Effector memory CD4-positive, alpha-beta T cell (primary cell): ENCODE measurements at places on chromosomes 3 and 15.

DNA sequence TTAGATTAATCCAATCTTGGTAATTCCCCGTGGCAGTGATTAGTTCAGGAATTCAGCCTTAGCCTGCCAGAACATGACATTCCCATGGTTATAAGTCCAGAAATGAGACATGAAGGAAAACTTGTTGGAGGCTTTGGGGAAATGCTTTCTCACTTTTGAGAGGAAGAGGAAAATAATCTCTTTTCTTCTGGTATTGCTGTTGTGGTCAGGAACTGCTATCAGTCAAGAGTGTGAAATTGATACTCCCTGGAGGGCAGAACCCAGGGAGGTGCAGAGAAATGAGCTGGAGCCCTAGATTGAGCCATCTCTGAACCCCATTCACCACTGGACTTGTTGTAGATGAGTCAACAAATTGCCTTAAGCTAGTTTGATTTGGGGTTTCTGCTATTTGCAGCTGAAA, 38.6 kb upstream of the APH1B start:
- DNase-seq = no peak

- no peak for DNase-seq
Observed at GRCh38 chr15:91243826-91244225, 143.8 kb downstream of the SV2B start.

DNA sequence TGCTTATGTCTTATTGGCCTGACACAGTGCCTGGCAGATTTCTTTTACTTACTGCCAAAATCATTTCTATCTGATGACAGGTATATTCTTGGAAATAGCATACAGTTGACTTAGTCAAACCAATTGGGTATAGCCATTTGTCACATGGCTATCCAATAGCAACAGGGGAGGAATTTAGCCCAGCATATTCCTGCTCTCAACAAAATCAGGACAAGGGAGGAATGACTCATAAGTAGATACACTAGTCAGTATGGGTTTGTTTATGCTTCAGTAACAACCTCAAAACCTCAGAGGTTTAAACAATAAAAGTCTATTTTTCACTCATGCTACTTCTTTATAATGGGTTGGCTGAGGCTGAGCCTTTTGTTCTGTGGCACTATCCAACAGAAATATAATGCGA, 38.0 kb upstream of the VILL start:
- DNase-seq = no peak

- DNase-seq = no peak
Observed at GRCh38 chr15:62326460-62327011, 161.5 kb upstream of the C2CD4B start.

DNA sequence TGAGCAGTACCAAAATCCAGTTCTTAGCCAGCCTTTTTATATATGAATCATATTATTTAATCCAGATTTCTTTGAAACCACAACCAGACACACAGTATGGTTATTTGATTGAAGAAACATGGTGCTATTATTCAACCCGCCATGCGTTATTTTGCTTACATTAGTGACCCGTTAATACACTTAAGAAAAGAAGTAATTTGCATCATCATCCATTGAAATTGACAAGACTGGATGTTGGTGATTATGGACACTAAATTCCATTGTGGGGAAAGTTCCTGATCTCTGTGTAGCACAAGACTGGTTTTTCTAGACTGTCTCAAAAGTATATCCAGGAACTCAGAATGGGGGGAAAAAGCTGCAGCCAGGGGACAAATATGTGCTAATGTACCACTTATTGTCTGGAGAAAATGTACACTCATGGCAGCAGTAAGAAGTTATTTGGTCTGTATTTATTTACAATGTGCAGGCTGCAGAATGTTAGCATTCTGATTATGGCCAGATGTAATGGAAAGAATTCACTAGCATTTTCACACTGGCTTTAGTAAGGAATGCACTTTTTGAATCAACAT, 80.3 kb downstream of the FILIP1L start:
- no peak for DNase-seq

- DNase-seq = no peak
Observed at GRCh38 chr3:138673641-138674530, 65.3 kb downstream of the FAIM start.

DNA sequence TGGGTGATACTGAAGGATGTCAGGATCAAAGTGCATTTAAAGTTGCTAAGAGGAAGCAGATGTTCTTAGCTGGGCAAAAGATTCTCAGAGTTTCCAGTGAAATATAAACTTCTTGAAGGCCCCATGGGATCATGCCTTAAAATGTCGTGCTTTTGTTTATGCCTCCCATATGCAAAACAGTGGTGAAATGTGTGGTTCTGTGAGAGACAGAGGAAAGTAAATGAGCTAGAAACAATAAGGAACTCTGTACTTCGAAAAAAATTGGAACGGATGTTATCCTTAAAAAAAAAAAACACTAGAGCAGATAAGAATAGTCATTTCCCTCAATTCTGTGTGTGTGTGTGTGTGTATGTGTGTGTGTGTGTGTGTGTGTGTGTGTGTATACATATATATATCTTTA, 497.0 kb upstream of the TBL1XR1 start:
- DNase-seq = no peak

DNA sequence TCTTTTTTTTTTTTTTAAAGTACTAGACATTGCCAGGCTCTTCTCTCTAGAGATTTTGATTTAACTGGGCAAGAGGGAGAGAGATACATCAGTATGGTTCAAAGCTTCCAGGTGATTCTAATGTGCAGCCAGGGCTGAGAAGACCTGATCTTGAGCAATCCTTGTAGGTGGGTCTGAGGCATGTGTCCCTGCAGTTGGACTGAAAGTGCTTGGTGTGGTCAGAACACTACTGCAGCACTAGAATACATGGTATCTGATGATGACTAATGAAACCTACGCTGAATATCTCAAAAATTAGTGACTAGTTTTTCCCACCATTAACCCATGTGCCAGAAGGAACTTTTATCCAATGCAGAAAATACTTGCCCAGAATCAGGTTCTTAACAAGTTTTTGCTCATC, 34.4 kb upstream of the MYO5C start:
- DNase-seq = no peak
